NCI-H1417 (cell line): ENCODE measurements at places on chromosomes 5 and 9.

GRCh38 chr5:149162401-149163084 is 21.2 kb downstream of the ABLIM3 start:
- DNase-seq, result no peak

DNA sequence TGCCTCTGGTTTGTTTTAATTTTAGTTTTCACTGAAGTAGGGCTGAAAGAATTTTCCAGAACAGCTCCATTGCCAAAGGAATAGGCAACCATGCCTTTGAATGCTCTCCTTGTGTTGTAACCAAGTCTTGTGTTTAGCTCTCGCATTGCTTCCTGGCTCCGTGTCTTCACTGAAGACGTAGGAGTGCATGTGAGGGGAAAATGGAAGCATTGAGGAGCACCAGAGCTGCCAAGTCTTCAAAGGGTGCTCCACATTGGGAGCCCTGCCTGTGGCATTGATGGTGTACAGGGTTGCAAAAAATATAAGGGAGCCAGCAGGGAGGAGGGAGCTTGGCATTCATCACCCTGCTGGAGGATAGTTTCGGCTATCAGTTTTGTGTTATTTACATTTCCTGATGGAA is 86.6 kb downstream of the NTRK2 start:
- DNase-seq, result no peak

DNA sequence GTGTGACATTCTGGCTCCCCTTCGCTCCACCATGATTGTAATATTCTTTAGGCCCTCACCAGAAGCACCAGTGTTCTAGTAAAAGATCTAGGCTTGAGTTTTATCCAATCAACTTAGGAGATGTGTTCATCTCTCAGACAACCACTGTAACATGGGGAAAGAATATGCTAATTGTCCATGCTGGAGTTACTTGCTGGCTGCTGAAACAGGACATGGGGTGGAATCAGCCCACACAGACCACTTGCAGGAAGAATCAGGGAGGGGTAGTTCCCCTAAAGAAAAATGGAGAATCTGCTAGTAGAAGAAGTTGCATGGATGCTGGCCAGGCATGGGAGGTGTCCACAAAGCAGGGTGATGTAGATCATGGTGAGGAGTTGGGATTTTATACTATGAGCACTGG is 86.2 kb downstream of the FEM1C start:
- DNase-seq, result no peak

GRCh38 chr5:150295741-150296486 is 6.3 kb upstream of the CAMK2A start:
- DNase-seq, result no peak

DNA sequence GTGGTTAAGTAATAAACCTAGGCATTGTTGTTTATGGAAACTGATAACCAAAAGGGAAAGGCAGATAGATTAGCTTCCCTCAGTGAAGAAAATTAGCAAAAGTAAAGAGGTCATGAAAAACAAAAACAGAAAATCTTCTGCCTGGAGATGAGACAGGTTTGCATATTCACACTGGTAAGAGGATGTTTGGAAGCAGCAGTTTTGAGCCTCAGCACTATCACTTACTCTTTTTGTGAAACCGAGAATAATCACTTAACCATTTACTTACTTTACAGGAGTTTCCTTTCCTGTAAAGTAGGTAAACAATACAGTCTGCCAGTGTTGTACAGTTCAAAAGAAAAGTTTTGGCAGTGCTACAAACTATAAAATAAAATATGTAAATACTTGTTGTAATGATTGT is 35.5 kb upstream of the EMB start:
- no peak for DNase-seq

GRCh38 chr5:147482706-147483180 is 27.1 kb downstream of the DPYSL3 start:
- peak; percentile 79 for DNase-seq

- peak; percentile 58 for DNase-seq
Measured at GRCh38 chr5:81425569-81425968, 31.6 kb upstream of the ACOT12 start.

- no peak for DNase-seq
Measured at GRCh38 chr5:94362857-94363256, 255.5 kb downstream of the KIAA0825 start.

- peak; percentile 10 for DNase-seq
Measured at GRCh38 chr9:133773889-133774655, 35.9 kb upstream of the SARDH start.

GRCh38 chr5:100517301-100517974 is 17.7 kb upstream of the FAM174A start:
- DNase-seq, result peak; percentile 83

- no peak for DNase-seq
Measured at GRCh38 chr9:2082772-2083171, 67.6 kb downstream of the SMARCA2 start.

DNA sequence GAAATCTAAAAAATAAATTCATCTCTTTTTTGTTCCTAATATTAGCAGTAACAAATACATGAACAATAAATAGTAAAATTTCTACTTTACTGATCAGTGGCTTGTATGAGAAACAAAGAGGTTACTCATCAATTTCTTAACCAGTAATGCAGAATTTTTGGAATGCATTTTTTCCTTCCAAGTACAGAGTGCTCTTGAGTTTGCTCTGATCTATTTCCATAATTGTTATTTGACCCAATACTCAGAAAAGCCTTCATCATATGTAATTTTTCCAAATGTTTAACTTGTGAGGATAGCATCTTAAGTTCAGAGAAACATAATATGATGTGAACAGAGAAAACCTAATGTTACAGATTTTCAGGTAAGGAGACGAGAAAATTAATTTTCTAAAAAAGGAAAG is 47.3 kb downstream of the FBN2 start:
- DNase-seq, result no peak

DNA sequence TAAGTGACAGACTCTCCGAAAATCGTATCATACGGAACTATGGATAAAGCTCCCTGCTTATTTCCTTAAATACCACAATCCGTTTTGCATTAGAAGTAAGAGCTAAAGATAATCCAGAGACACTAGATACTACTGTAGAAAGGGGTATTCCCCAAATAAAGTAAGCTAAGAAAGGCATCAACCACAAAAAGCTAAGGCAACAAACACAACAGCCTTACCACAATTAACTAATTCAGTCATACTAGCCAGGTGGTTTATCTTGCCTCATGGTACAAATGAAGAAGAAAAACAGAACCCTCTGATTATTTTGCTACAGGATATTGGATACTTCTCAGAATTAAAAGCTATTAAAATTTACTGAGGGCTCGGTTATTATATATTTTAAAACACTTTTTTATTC is 14.1 kb downstream of the ERP44 start:
- no peak for DNase-seq

GRCh38 chr5:73214996-73215395 is 42.0 kb downstream of the TMEM174 start:
- DNase-seq, result peak; percentile 52

- DNase-seq, result no peak
Measured at GRCh38 chr9:104854613-104855012, 73.3 kb downstream of the ABCA1 start.

GRCh38 chr5:136225796-136226195 is 32.8 kb upstream of the SMIM32 start:
- no peak for DNase-seq
